ENCODE measurements at places on chromosomes 12 and 14.

DNA sequence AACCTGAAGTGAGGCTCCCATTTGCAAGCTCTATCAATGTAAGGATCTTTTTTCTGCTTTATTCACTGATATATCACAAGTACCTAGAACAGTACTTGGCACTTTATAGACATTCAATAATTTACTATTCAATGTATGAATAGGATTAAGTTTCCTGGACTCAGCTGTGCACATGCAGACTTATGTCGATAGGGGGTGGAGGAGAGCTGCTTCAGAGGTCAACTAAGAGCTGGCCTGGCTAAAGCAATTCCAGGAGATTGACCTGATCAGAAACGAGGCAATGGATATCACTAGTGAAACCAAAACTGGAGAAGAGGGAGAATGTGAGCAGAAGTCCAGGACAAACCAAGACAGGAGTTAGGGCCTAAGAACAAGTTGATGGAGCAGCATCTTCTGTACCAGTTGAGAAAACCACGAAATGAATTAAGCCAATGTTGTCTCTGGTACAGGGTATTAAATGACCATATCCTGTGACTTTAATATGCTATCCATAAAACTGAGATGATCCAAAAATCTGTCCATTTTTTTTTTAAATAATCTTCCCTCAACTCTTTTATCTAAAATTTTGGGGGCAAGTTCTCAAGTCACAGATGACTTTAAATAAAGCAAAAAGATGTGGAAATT, 169.2 kb downstream of the PIK3C2G start:
- peak; percentile 63 for DNase-seq

DNA sequence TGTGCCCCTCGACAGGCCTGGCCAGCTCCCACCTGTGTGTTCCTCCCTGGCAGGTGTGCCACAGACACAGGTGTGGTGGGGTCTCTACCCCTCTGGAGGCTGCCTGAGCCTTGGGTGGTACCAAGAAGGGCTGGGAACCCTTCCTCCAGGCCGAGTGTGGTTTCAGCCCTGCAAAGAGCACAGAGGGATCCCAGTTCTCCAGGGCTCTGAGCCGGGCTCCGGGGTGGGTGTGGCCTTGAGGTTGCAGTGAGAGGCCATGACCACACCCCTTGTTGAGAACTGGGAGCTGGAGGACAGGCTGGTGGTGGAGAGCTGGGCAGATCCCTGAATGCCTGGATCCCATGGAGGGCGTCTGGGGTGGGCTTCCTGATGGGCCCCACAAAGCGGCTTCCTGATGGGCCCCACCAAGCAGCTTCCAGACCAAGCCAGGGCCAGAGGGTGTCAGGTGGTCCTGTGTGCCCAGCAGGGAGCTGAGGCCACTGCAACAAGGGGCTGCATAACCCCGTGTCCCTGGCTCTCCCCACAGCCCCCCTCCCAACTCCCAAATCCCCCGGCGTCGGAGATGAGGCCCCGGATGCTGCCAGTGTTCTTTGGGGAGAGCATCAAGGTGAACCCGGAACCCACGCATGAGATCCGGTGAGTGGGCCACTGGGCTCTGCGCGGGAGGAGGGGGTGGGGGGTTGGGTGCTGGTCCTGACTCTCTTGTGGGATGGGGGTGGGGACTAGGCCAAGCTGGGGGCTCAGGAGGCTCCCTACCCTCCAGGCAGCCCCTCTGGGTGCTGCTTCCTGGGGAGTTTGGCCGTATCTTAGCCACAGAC, 16.6 kb downstream of the RFLNA start:
- no peak for DNase-seq

- DNase-seq, result no peak
Measured at GRCh38 chr12:96810477-96810876, 96.6 kb upstream of the NEDD1 start.

DNA sequence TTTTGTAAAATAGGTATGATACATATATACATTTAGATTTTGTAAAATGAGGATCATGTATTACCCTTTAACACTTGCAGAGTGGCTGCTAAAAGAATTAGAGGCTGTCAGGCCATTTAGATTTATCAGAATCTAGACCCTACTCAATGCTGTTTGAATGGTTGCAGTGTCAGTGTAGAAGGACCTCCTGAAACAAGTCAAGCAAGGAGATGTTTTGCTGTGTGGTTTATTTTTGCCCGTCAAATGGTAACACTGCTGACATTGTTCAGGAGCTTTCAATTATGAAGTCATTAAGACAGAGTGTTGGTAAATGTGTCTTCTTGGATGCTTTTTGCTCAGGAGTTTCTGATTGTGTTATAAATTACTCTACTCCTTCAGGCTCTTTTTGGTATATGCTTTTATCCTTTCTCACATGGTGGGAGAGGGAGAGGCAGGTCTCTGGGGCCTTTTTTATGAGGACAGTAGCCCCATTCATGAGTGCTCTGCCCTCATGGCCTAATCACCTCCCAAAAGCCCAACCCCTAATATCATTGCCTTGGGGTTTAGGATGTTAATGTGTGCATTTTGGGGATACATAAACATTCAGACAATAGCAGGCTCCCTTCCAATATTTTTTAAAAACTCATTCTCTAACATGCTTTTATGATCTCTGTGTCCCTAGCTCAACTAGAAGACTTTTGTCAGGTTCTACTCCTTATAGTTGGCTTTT, 16.5 kb downstream of the EID3 start:
- DNase-seq, result no peak

- no peak for DNase-seq
Measured at GRCh38 chr14:99616832-99617800, 13.1 kb upstream of the CCDC85C start.

GRCh38 chr14:44405011-44405486, 102.0 kb downstream of the FSCB start:
- DNase-seq, result no peak

DNA sequence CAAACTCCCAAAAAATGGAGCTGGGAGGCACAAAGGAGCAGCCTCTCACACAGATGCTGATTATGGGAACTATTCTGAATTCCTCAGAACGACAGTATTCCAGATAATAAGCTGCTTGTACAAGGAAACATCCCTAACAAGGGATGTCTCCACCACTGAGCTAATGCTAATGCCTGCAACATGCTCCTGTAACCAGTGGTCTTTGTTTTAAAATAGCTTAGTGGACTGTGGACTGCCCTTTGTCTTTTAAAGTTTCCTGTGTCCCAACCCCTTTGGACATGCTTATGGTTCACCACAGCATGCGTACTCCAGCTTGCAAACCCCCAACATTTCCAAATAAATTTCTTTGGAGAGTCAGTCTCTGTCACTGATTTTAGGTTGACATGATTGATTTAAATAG, 16.4 kb upstream of the PITPNM2 start:
- no peak for DNase-seq

- DNase-seq, result no peak
Measured at GRCh38 chr14:103973354-103973753, 31.0 kb upstream of the RD3L start.

GRCh38 chr12:75561921-75562320, 50.5 kb upstream of the KRR1 start:
- DNase-seq, result no peak

DNA sequence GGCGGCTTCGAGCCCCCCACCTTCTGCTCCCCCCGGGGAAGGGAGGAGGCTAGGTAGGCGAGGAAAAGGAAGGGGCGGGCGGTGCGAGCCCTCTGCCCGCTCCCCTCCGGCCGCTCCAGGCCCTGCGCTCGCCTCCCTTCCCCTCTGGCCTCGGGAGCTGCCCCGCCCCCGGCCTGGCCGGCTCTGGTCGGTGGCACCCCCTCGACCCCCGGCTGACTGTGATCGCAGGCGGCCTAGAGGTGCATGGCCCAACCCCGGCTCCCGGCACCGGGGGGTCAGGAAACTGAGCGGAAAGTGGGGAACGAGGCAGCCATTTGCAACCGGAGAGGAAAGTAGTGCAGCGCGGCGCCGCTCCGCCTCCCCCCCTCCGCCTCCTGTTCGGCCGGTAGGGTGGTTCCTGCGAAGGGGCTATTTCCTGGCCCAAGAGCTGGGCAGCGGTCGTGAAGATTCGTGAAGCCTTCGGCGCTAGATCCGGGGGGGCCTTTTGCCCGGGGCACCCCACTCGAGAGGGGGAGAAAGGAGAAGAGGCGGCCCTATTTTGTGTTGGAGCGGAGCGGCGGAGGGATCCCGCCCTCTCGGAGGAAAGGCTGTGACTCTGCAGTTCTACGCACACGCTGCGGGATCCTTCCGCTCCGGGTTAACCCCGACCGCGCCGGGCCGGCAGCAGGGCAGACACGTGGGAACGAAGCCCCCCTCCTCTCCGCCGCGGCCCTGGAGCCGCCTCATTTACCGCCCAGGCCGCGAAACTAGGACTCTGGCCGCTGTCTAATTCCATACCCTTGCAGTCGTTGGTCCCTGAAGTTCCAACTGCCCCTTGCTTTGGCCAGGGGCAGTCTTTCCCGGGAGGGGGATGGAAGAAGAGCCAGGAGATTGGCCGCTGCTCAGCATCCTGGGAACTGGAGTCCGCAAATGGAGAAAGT, at the start of gene KMT2D:
TSS of gene KMT2D (minus strand) at position 558 of the 920 bp plus-strand sequence. CDS start 5,470 bp downstream, outside the sequence.
- DNase-seq, result peak; percentile 73

- DNase-seq, result no peak
Measured at GRCh38 chr14:99424306-99424877, 56.3 kb downstream of the SETD3 start.

DNA sequence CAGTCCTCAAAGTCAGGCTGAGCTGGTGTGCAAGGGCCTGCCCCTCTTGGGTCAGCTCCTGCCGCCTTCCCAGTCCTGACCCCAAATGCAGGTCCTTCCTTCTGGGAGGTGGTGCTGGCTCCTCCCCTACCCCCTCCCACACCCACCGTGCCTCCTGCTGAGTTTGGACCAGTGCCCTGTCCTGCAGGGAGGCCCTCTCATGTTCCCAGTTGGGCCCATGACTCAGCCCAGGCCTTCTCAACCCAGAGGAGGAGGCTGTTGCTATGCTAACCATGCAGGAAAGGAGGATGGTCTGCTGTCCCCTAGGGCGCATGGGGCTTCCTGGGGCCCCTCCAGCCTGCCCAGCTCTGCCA, 4.4 kb downstream of the ZBTB42 start:
- no peak for DNase-seq

- peak; percentile 19 for DNase-seq
Measured at GRCh38 chr14:52124791-52125684, 56.2 kb upstream of the NID2 start.

DNA sequence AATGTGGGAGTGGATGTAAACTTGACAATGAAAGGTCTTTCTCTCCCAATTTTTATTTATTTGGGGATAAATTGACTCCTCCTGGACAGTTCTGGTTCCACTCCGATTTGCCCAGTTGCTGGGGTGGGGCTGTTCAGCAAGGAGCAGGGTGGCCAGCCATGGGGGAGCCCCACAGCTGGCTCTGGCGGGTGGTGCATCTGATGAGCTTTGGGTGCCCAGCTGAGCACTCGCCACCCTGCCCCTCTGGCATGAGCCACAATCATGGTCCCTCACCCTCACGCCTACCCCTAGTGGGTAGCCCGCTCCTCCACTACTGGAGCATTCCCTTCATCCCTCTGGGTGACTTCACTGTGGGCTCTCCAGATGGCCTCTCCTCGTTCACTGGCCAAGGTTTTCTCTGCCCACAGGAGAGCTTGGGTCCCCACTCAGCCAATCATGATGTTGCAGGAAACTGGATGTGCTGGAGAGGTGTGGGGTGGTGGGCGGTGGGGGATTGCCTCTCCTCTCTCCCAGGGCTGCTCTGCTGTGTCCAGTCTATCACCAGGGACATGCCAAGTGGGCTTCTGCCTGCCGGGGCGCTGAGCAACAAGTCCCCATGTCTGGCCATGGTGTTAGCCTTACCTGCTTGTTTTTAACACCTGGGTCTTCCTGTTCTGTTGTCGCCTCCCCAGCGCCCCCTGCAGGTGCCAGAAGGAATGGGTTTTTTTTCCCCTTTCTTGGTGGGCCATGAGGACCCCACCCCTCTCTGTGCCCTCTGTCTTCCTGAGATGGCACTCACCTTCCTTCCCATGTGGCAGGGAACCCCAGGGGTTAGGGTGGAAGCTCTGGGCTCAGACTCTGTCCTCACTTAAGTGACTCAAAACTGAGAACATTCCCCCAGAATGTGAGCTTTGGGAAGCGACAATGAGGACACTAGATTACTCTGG, 3.4 kb downstream of the CYP46A1 start:
- no peak for DNase-seq

DNA sequence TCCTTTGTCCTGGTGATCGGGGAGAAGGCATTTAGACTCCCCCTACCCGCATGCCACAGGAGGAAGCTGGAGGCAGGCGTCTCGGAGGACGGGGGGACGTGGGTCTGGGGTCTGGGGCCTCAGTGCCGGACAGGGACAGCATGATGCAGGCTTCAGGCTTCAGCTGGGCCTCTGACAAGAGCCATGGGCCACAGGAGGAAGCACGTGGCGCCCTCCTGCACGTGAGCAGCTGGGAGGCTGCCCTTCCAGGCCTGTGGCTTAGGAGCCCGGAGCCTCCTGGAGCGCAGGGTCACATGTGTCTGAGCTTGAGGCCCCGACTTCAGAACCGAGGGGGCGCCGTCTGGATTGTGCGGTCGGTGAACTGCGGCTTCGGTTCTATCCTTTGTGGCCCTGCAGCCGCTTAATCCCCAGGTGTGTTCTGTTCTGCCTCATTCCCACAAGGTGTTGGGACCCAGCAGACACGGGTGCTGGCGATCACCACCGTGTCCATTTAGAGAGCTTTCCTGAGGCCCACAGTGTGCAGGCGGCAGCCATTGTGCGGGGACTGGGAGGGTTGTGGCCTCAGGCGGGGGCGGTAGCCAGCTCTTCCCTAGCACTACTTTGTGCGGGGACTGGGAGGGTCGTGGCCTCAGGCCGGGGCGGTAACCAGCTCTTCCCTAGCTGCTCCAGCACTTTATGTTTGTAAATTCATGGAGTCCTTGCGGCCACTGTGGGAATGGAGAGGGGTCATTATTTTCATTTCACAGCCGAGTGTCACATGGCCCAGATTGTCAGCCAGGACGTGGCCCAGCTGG, 150.2 kb downstream of the ADGRD1 start:
- DNase-seq, result no peak

DNA sequence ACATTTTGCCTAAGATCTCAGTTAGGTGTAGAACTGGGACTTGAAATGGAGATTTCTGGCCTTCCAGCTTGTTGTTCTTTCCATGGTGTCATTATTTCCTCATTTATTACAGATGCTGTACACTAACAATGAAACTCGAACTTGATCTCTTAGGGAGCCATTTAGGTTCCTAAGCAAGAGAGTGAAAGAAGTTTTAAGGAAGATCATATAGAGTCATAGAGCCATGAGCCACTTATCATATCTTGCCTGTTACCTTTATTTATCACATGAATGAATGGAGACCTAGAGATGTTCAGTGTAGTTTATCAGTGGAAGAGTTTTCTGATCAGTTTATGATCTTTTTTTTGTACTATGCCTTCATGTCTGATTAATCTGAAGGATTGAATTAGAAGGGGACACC, 9.9 kb downstream of the HELB start:
- DNase-seq, result no peak

- DNase-seq, result peak; percentile 45
Measured at GRCh38 chr12:87952850-87953249, 76.4 kb downstream of the C12orf50 start.
